H1 (cell line): ENCODE measurements at places on chromosomes 12 and 14.

DNA sequence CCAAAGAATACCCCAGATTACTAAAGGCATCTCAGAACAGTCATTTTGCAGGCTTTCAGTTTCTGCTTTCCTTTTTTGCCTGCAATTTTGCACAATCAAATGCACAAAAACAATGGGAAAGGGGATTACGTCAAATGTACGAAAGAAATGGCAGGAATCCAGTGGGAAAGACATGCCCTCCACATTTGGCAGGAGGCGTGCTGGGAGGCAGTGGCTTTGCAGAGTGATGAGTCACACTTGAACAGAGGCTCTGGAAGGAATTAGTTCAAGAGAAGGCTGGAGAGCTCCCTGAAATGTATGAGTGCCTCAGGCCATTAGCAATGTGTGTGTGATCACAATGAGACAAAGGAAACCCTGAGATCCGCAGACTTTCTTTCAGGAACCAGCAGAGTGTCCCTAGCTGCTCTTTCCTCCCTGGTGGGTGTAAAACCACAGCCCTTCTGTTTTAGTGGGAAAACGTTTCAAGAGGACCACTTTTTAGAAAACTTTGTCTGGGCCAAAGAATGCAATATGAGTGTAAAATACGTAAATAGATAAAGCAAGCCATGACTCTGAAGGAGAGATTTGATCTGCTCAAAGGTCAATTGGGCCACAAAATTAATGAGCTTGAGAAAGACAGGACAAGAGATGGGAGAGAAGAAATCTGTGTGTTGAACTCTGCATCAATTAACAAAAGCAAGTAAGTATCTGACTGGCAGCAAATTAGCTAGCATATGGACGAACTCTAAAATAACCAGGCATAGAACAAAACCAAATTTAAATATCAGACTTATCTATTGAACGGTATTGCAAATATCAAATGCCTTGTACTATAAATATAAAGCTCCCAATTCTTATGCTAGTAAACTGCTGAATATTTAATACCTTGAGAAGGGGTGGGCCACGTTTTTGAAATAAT lies 155.4 kb upstream of the PDE3A start:
- peak; percentile 69 for DNase-seq

GRCh38 chr14:74414403-74415114 lies 11.5 kb downstream of the SYNDIG1L start:
- no peak for DNase-seq

GRCh38 chr12:6958609-6959057 lies 7.5 kb downstream of the PTPN6 start:
- no peak for DNase-seq

GRCh38 chr14:31263485-31264133 lies 56.0 kb upstream of the HECTD1 start:
- DNase-seq, result no peak

- no peak for DNase-seq
Observed at GRCh38 chr14:99540196-99541032, 59.2 kb downstream of the CCNK start.

- DNase-seq, result no peak
Observed at GRCh38 chr12:49174218-49174617, 14.7 kb downstream of the TUBA1A start.

GRCh38 chr12:54035568-54036264 lies 2.9 kb downstream of the HOXC5 start:
- no peak for DNase-seq

DNA sequence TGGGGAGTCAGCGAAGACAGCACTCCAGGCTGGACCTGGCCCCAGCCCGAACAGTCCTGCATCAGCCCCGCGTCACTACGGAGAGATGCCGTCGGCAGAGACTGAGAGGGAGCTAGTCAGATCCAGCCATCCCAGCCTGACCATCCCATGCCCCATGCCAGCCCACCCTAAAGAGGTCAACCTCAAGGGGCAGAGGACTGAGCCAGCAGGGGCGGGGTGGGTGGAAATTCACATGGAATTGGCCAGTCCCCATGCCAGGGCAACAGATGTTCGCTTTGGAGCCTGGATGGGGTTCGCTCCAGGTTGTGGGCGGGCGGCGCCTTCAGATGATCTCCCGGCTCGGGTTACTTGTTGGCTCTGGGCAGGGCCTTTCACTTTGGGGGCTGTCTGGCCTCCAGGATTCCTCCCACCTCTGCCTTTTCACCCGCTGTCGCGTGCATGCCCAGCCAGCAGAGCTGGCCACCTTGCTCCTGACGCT lies 154.3 kb downstream of the TSPAN9 start:
- DNase-seq, result peak; percentile 81

DNA sequence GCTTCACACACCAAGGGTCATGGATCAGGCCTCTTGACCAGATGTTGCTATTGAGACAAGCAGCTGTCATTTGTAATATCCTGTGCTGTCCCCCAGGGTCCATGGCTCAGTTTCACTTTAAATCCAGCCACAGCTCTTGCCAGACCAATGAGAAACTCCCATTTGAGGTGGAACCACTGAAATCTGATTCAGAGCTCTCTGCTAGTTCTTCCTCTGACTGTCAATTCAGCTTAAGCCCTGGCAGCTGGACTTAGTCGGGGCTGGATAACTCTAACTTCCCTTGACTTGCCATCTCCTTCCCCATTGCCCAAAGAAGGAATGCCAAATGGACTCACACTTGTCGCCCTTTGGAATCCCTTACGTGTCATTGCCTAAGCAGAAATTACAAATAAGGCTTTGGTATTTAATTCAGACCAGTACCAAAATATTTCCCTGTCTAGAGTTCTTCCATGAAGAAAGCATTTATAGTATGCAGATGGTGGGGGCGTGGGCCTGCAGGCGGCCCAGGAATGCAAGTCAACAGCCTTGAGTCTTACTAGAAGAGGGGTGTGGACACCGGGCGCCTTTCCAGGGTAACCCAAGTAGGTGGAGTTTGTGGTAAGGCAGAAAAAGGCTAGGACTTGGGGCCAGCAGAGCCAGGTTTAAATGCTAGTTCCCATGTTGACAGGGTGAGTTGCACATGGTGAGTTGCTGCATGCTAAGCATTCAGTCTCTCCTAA lies 96.9 kb upstream of the TMPO start:
- DNase-seq, result no peak

GRCh38 chr12:113231235-113232088 lies 10.2 kb downstream of the TPCN1 start:
- no peak for DNase-seq

GRCh38 chr12:101570047-101570446 lies 24.7 kb upstream of the MYBPC1 start:
- DNase-seq, result no peak

DNA sequence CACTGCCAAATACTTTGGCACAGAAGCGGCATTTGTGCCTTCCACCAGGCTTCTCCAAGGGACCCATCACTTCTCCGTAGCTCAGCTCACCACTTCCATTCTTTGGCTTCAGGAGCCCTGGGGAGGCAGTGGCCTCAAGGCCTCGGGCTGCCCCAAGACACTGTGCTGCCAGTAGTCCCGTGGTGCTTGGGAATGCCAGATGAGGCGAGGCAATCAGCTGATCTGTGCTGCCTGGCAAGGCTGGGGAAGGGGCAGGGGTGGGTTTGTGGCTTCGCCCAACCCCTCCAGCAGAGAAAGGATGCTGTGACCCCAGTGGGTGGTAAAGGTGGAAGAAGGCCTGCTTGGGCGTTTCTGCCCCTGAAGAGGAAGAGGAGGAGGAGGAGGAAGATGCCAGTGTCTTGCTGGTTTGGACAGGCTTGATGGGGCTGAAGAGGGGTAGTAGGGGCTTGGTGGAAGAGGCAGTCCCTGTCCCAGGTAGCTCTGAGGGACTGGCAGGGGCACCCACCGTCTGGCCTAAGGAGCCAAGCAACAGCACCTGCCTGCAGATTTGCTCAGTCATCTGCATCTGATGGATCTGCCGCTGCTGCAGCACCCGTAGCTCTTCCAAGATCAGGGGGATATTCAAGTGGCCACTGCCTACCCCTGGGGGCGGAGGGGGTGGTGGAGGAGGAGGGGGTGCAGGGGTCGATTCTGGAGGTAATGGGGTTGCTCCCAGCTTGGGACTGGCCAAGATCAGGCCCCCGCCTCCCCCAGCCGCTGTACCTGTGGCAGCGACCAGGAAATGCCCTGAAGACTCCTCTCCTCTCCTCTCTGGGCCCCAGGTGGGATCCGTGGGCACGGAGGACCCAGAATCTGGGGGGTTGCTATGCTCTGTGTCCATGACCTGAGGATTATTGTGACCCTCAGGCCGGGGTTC lies 1.3 kb downstream of the SALL2 start:
- DNase-seq, result no peak

DNA sequence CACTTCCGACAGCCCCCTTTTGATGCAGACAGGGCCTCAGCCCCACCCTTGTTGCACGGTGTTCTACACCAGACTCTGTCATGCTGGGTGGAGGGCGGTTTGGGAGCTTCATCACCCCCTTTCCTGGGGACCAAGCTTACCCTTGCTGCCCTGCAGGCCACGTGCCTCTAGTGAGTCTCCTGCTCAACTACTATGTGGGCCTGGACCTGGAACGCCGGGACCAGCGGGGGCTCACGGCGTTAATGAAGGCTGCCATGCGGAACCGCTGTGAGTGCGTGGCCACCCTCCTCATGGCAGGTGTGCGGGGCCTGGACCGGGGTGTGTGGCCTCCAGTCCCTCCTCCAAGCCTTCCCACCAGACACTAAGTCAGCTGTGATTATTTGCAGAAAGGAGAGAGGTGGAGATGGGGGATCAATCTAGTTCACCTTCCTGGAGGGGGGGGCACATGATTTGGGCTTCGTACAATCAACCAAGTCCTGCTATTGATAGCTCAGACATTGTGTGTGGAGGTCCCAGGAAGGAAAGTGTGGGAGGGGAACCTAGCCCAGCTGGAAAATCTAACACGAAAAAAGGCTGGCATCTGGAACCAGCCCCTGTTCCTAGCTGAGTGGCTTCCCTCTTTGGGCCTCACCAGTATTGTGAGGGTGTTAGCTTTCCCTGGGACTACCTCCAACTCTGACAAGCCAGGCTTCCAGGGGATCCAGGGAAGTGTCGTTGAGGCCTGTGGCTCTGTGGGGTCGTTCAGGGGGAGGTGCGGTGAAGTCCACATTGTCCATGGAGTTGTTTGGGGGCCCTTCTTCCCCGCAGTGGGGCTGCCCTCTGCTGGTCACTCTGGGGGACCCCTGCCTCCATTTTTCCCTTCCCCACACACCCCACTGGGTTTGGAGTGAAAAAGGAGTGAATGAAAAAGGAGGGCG lies 1.6 kb downstream of the ANKRD33 start:
- DNase-seq, result no peak

DNA sequence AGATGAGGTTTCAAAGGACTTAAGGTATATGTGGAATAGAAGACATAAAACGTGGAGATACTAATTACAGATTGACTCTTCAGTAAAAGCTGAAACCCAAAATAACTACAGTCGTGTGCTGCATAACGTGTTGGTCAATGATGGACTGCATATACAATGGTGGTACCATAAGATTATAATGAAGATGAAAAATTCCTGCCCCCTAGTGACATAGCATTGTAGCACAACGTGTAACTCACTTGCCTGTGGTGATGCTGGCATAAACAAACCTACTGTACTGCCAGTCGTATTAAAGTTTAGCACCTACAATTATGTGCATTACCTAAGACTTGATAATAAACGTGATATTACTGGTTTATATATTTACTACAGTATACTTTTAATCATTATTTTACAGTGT lies 150.3 kb downstream of the LRRK2 start:
- DNase-seq, result no peak

DNA sequence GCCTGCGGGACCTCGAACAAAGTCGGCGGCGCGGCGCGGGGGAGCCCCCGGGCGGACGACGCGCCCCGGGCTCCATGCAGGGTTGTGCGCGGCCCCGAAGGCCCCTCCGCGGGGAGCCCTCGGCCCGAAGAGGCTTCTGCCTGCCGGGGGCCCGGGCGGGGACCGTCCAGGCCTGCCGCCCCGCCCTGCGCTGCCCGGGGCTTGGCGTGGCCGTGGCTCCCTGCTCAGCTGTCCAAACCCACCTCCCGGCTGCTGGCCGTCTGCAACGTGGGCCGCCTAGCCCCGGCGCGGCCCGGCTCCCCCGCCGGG lies 670 bp downstream of the DYRK2 start:
- DNase-seq, result no peak

DNA sequence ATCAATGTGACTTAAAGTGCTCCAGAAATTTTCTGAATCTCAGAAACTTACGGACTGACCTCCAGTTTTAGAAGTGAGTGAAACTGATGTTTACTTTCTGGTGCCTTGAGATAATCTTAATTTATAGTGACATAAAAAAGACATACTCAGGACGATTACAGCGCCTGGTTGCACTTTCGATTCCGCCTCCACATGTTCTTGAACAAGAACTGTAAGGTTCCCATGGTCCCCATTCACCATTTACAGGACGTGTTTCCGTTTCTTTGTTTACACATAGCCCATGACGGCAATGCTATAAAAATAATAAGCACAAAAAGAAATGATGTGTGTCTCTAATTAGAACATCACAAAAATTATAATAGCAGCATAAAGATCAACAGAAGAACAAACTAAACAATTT lies 98.2 kb downstream of the ADAMTS20 start:
- DNase-seq, result no peak

- no peak for DNase-seq
Observed at GRCh38 chr12:124939079-124939420, 24.6 kb upstream of the UBC start.

GRCh38 chr12:88306471-88307069 lies 164.5 kb downstream of the TMTC3 start:
- no peak for DNase-seq

DNA sequence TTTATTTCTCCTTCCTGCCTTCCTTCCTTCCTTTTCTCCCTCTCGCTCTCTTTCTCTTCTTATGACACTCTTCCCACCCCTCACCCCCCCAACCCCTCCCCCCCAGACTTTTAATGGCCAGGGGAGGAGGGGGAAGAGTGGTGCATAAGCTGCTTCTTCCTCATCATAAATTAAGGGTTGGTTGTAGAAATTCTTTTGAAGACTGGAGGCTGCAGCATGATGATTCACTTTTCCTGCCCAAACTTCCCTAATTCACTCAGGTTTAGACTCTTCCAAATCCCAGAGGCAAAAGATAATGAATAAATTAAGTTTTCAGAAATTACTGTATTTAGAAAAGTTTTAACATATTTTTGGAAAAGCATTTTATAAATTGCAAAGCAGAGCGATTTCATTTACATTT lies 58.2 kb downstream of the GRIP1 start:
- DNase-seq, result no peak

- peak; percentile 77 for DNase-seq
Observed at GRCh38 chr14:68961781-68962584, 17.1 kb downstream of the ACTN1 start.

- DNase-seq, result no peak
Observed at GRCh38 chr12:108921946-108922345, 42.1 kb downstream of the DAO start.

DNA sequence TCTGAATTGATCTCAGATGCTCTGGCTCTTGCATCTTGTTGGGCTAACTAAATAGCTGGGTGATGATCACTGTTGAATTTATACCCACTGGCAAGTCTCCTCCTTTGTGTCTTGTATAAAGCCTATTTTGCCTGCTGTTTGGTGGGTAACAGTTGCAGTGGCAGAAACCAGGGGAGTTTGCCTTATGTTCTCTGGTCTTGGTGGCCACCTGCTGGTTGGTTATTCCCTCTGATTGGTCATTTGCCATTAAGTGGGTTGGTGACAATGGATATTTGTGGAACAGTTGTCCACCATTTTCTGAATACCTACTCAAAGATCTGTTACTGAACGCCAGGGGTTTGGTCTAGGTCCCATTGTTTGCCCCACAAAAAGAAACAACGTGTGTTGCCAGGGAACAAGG lies 52.1 kb downstream of the AVPR1A start:
- no peak for DNase-seq

GRCh38 chr12:51898506-51898905 lies 8.8 kb upstream of the ACVRL1 start:
- no peak for DNase-seq
